ENCODE measurements at places on chromosomes 7 and 10. TPM values are rescaled to one million over a fixed set of nuclear protein-coding genes. Genes with fewer than 3 reads are reported as not detected.

Gene CCDC136
- total RNA-seq = 19.4 TPM

Gene AHR
- total RNA-seq = 96.8 TPM

Gene PDE6C
- not detected for total RNA-seq

Gene C7orf33
- total RNA-seq = not detected

Gene ANKRD1
- total RNA-seq = 34.6 TPM

Gene NRF1
- 14.3 TPM for total RNA-seq
